ENCODE measurements at places on chromosomes 12 and 14.
A peak's percentile ranks its signal among the peaks of the same experiment; 100 is the strongest.

DNA sequence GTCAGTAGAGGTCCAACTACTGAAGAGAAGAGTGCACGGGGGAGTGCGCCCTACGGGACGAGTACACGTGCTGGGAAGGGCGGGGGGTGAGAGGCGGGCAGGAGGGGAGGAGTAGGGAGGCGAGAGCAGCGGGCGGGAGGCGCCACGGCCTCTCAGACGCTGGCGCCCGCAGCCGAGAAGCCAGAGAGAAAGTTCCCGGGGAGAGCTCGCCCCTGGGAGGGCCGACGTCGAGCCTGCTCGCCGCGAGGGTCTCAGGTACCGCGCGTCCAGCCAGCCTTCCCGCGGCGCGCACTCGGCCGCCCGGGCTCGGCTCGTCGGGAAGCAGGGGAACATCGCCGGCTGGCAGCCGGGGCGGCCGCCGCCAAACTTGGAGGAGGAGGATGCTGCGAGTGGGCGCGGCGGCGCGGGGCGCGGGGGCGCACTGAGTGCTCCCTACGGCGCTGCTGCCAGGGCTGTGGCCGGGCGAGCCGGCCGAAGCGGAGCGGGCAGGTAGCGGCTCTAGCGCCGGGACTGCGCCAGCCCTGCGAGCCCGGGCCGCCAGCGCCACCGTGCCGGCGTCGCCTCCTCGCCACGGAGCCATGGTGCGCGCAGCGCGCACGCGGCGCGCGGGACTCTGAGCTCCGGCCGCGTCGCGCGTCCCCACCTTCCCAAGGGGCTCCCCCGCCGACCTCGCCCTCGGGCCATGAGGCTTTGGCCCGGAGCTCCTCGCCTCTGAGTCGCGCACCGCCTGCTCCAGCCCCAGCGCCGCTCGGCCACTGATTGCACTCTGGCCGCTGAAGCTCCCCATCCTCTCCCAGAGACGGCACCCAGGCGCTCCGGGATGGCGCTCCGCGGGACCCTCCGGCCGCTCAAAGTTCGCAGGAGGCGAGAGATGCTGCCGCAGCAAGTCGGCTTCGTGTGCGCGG, at the start of gene SLC24A4:
Gene SLC24A4, plus strand, starts transcription at position 155 of the 905 bp plus-strand sequence. Its CDS starts 666 bp downstream, at position 821.
- no peak for DNase-seq

DNA sequence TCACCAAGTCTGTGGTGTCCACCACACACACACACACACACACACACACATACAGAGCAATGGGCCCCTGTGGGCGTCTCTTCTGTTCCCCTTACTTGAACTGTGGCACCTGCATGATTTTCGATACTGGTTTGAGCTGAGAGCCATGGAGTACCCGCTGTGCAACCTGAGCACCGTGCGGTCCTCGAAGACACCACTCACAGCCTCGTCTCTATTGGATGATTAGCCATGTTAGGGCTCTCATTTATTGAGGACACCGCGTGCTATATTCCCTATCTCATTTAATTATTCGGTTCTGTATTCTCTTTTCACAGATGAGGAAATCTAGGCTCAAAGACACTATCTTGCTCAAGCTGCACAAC, 623 bp upstream of the C14orf132 start:
- no peak for DNase-seq

GRCh38 chr12:83322809-83323208, 636.1 kb downstream of the TMTC2 start:
- DNase-seq = no peak

DNA sequence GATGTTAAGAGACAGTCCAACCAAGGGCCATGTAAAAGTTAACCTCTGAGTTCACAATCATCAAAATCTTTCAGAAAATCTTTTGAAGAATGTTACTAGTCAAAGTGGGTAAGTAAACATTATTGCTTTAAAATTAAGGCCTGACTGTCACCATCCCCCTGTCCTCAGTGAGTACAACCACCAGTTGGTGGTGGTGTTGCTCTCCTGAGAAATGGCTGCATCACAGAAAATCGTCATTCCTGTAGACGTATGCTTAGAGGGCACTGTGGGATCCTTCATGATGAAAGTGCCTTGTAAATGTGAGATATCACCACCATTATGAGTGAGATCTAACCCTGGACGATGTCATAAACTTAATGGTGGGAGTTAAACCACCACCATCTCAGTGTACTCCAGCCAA, 451.2 kb downstream of the RPS29 start:
- DNase-seq = peak; percentile 59

DNA sequence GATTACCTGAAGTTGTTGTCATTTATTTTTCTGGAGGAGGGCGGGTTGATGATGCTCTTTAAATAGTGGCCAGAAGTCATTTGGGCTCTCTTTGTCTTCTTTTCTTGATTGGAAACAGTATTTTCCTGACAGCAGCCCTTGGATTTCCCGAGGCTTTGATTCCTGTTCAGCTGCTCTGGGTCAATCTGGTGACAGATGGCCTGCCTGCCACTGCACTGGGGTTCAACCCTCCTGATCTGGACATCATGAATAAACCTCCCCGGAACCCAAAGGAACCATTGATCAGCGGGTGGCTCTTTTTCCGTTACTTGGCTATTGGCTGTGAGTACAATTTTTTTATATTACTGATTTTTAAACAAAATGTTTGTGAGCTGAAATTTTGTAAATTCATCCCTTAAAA, 60.4 kb downstream of the ANAPC7 start:
- DNase-seq = no peak

GRCh38 chr12:127334912-127335644, 931.9 kb upstream of the TMEM132C start:
- DNase-seq = no peak

DNA sequence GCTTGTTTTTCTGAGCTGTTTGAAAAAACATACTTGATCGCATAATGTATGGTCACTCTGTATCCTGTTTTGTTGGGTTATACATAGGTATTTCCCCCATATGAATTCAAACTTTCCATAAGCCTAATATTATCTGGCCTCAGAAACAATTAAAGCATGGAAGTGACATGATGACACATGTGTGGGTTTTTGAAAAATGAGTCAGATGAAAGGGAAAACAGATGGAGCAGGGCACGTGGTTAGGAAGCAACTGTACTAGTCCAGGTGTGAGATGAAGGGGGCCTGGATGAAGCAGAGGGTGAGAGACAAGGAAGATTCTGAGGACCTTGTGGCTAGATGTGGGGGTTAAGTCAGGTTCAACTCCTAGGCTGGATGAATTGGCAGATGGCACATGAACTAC, 92.7 kb upstream of the DNM1L start:
- DNase-seq = peak; percentile 53

GRCh38 chr12:54360717-54361456, 3.4 kb downstream of the GPR84 start:
- DNase-seq = no peak

DNA sequence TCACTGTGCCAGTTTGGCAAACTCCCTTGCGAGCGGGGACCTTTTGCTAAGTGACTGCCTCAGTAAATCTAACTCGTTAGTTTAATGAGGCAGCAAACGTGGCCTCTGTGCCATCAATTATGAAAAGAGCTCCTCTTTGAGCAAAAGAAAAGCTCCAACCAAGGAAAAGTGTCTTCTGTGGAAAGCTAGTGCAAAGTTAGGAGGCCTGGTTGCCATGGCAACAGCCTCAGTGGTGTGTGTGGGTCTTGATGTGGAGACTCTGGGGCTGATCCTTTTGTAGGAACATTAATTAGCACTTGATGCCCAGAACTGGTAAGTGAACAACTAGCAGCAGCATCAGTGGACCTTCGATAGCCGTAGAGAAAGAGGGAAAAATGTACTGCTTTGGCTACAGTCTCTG, 145.7 kb downstream of the CHST11 start:
- DNase-seq = no peak

DNA sequence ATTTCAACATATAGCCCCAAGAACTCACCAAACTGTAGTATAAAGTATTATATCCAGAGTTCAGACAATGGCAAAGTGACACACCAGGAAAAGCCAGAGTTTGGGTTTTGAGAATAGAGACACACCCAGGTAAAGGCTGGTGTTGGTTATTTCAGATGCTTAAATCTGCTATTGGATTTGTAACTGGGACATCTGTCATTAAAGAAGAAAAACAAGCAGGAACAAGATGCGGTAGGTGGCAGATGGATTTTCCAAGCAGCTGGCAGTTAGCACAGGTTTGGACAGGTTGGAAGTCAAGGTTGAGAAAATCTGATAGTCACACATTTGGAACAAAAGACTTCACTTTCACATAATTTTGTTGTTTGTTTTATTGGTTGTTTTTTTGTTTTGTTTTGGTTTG, 14.4 kb upstream of the CDK17 start:
- no peak for DNase-seq

GRCh38 chr12:95815632-95816212, 25.2 kb upstream of the NTN4 start:
- no peak for DNase-seq

GRCh38 chr12:110182281-110182680, 58.1 kb downstream of the IFT81 start:
- DNase-seq = no peak

All from hematopoietic multipotent progenitor cell (in vitro differentiated cells).